ENCODE measurements at places on chromosomes 2 and 18. TPM values are rescaled to one million over a fixed set of nuclear protein-coding genes. Genes with fewer than 3 reads are reported as not detected.

DNA sequence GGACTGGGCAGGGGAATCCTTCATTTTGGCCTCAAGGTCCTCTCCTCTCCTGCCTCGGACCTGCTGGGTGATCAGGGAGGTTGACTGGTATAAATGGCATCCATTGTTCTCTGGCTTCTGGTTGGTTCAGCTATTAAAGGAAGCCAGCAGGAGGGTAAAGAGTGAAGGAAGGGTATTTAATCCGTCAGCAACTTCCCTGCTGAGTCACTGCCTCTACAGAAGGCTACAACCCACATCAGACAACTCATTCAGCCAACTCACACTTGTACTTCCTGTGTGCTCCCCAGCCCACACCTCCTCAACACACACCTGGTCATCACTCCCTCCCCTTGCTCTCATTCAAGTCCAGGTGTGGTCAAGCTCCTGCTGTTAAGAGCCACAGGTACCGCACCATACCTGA, 68.3 kb upstream of the MRPS9 start:
- no peak for DNase-seq

GRCh38 chr2:205767617-205768016, 85.3 kb downstream of the NRP2 start:
- no peak for DNase-seq

IL36RN gene
- total RNA-seq = not detected

GRCh38 chr2:217286833-217287232, 427.0 kb upstream of the TNP1 start:
- no peak for DNase-seq

DNA sequence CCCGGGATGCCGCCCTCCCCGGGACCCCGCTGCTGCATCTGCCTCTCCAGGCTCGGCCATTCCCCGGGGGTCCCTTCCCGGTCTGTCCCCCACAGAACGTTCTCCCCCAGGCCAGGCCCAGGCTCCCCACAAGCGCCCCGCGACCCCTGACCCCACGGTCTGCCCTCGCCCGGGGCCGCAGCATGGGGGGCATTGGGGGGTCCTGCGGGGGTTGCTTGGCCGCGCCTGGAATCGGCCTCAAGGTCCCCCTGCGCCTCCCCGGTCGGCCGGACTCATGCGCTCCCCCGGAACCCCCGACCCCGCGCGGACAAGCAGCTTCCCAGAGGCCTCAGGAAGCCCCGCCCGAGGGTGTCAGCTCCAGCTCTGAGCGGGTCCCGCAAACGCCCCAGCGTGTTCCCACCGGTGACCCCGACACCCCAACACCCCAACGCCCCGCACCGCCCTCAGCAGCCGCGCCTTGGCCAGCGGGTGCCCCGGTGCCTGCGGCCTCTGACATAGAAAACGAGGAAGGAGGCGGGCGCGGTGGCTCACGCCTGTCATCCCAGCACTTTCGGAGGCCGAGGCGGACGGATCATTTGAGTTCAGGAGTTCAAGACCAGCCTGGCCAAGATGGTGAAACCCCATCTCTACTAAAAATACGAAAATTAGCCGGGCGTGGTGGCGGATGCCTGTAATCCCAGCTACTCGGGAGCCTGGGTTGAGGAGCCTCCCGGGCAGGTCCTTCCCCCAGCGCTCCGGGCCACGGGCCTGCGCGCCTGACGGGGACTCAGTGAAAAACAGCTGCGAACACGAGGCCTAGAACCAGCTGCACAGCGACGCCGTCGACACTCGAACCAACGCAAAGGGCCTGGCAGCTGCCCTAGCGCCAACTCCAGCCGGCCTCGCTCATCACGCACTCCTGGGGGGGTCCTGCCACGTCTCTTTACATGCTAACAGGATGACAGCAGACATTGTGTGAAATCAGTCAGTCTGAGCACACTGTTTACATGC, 61.8 kb upstream of the CTDP1 start:
- peak; percentile 89 for DNase-seq

DNA sequence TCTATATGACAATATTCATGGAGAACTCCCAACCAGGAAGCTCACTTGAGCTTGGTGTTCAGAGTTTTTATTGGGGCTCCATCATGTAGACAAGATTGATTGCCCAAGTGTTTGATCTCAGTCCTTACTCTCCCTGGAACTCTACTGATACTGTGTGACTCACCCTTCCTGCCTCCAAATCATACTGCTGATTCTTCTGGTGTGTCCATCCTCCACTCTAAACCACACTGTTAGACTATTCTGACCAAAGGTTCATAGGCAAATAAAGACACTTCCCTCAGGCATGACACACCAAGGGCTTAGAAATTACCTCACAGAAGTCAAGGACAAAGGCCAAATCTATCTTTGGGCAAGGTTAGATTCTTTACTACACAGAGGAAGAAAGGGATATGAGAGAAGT, 107.9 kb upstream of the CDH20 start:
- no peak for DNase-seq

- no peak for DNase-seq
Measured at GRCh38 chr2:119225105-119225865, 1.7 kb downstream of the STEAP3 start.

FBXO41 gene
- total RNA-seq = 1.7 TPM

DNA sequence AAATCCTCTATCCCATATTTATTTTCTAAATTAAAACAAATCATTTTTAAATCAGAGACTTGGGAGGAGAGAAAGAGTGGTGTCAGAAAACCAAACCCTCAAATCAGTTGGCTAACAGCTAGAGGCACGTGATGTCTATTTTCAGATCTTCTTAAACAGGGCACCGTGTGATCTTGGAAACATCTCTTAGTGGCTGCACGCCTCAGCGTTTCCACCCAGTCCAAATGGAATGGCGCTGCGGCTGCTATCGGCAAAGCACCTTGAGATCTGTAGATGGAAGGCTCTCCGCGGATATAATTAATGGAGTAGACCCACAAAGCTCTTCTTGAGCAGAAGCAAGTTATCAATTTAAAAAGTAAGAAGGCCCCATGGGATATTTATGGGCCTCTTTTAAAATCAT, 50.0 kb downstream of the NRP2 start:
- no peak for DNase-seq

- DNase-seq = no peak
Measured at GRCh38 chr18:55243857-55244256, 284.6 kb upstream of the CCDC68 start.

GRCh38 chr2:106686814-106687213, 199.2 kb downstream of the ST6GAL2 start:
- DNase-seq = no peak

GRCh38 chr18:32775628-32776027, 2.8 kb upstream of the KLHL14 start:
- DNase-seq = no peak

DNA sequence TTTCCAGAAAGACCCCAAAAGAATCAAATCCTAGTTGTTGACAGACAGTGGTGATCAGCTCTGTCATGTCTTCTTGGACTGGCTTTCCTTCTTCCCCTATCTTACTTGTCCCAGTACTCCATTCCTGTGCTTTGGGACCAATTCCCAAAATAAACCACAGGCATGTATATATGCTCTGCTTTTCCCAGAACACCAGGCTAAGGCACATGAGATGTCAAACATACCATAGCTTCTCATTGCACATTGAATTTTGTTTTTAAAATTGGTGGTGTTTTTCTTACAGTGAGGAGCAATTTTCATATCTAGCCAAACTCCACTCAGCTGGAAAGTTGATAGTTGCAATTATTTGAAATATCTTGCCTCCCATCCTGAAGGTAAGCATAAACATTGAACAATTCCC, 88.9 kb upstream of the RGPD4 start:
- no peak for DNase-seq

DNA sequence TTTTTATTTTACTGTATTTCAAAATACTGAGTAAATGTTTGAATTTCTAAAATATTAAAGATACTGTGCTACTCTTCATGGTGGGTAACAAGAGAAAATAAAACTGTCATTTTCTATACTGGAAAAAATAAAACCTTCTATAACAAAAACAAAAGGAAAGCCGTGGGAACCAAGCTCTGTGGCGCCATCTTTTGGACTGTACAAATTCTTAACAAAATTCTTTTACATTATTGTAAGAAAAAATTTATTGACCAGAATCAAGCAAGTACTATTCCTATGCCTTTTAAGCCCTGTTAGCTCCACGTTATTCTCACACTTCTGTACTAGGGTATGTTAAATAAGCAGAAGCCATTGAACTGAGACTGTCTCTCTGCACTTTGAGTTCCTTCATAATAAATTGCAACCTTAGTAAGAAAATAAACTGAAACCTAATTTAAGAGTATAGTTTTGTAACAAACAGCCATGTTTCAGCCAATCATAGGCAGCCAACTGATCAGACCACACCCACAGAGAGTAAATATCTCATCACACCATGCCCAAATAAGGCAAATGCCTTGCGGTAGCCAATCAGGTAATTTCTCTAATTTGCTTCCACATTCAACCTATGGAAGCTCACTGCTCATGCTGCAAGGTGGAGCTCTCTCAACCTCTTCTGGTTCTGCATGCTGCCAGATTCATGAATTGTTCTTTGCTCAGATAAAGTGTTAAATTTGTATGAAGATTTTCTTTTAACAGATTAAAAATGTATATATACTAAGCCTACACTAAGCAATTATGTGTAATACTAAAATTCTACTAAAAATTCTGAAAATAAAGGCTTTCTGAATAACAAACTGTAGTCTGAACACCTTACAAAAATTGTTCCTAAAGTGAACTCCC, 42.2 kb downstream of the HIBCH start:
- DNase-seq = no peak

- no peak for DNase-seq
Measured at GRCh38 chr2:28080911-28081310, 190.4 kb downstream of the BABAM2 start.

HK2 gene
- 46.2 TPM for total RNA-seq

- DNase-seq = no peak
Measured at GRCh38 chr2:182148344-182148743, 162.7 kb downstream of the PPP1R1C start.

GRCh38 chr2:120310136-120310535, 35.8 kb upstream of the INHBB start:
- peak; percentile 26 for DNase-seq

- DNase-seq = no peak
Measured at GRCh38 chr2:46980366-46980765, 64.8 kb upstream of the MCFD2 start.

FOXD4L1 gene
- total RNA-seq = not detected

DNA sequence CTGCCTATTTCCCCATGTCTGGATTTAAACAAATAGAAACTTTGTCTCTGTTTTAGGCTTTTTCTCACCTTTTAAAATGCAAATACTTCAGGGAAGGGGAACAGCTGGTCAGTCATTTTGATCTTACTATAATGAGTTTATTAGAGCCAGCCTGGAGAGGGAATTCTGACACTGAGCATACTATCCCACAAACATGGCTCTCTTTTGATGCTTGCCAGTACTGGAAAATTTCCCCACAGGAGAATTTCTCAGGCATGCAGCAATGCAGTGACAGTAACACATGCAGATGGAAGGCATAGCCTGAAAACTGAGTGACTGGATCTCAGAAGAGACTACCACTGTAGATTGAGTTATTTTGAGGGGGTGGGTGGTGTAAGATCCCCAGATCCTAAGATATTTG, 974.3 kb upstream of the CELF4 start:
- DNase-seq = no peak

- DNase-seq = no peak
Measured at GRCh38 chr2:67038195-67038594, 358.9 kb upstream of the ETAA1 start.

SNRNP27 gene
- 54.2 TPM for total RNA-seq

DNA sequence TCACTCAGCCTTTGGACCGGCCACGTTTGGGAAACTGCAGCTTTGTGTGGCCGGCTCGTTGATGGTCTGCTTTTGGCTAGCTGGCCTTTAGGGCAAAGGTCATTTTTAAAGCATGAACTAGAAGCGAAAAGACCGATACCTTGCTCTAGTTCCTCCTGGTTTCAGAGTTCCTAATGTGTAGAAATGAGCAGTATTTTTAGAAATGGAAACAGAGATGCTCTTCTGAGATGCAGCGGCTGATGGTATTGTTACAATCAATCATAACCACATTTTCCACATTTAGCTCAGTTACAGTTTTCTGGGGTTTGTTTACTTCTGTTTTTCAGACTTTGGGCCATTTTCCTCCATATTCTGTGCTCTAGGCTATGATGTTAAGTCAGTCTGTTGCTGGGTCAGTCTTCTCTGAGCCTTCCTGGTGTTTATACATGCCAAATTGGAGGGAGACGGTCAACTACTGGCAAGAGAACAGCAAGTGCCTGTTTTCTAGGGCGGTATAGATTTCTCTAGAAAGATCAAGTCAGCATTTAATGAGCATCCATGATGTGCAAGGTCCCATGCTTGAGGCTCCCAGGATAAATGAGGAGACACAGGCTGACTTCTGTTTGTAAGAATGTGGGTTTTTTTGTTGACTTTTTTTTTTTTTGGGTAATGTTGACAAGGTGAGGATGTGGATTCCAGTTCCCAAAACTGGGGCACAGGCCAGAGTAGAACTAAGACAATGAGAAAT, 28.0 kb downstream of the RNF144A start:
- no peak for DNase-seq

COLEC11 gene
- total RNA-seq = 5.5 TPM

DNA sequence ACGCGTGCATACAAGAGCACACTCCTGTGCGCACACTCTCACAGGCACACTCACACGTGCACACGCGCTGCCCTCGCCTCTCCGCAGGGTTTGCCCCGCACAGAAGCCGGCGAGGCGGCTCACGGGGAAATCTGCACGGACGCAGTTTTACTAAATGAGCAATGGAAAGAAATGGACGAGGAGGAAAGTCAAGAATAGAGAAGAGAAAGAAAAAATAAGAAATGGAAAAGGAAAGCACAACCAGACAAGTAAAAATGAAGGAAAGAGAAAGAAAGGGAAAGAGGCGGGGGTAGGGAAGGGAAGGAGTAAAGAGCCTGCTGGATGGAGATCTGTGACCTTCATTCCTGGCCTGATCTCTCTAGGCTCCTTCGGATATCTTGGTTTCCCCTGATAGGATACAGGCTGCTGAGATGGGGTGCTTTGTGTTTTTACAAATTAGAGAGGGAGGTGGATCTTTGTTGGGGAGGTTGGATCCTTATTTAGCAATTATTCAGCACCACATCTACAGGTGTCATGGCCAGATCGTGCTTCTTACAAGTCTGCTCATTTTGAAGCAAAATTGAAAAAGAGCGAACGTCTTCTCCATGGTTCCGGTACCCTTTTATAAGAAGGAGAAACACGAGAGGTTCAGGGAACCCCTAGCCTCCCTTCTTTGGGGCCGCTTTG, 693 bp upstream of the LRP2 start:
- DNase-seq = no peak

GRCh38 chr2:113886479-113887008, 3.3 kb upstream of the ACTR3 start:
- DNase-seq = no peak

- no peak for DNase-seq
Measured at GRCh38 chr18:62939926-62940325, 224.6 kb downstream of the PHLPP1 start.
